Left lung (tissue), 14 donors: ENCODE measurements at places on chromosomes 4 and X. TPM values are rescaled to one million over a fixed set of nuclear protein-coding genes. Genes with fewer than 3 reads are reported as not detected.
A peak's percentile ranks its signal among the peaks of the same experiment; 100 is the strongest.

The DMP1 gene
- 0.07 TPM for polyA plus RNA-seq

The SLC9A7 gene
- 3.1 TPM for polyA plus RNA-seq

The TMPRSS11D gene
- 0.26 TPM for polyA plus RNA-seq

The ADAM29 gene
- 0.07 TPM for polyA plus RNA-seq

The NMU gene
- polyA plus RNA-seq = 7.7 TPM

The TMEM271 gene
- not detected for polyA plus RNA-seq

DNA sequence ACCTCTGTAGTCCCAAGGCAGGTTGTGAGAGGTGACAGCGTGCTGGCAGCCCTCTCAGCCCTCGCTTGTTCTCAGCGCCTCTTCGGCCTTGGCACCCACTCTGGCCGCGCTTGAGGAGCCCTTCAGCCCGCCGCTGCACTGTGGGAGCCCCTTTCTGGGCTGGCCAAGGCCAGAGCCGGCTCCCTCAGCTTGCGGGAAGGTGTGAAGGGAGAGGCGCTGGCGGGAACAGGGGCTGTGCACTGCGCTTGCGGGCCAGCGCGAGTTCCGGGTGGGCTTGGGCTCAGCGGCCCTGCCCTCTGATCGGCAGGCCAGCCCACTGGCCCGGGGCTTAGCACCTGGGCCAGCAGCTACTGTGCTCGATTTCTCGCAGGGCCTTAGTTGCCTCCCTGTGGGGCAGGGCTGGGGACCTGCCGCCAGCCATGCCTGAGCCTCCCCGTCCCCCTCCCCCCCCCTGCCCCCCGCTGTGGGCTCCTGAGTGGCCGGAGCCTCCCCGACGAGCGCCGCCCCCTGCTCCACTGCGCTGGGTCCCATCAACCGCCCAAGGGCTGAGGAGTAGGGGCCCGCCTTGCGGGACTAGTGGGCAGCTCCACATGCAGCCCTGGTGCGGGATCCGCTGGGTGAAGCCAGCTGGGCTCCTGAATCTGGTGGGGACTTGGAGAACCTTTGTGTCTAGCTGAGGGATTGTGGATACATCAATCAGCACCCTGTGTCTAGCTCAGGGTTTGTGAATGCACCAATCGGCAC lies 347.6 kb downstream of the KLHL13 start:
- no peak for DNase-seq

DNA sequence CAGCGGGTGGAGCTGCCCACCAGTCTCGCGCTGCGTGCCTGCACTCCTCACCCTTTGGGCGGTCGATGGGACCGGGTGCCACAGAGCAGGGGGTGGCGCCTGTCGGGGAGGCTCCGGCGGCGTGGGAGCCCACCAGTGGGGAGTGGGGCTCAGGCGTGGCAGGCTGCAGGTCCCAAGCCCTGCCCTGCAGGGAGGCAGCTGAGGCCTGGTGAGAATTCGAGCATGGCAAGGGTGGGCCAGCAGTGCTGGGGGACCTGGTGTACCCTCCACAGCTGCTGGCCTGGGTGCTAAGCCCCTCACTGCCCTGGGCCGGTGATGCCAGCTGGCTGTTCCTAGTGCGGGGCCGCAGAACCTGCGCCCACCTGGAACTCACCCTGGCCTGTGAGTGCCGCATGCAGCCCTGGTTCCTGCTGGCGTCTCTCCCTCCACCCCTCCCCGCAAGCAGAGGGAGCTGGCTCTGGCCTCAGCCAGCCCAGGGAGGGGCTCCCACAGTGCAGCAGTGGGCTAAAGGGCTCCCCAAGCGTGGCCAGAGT lies 746.6 kb upstream of the PABPC4L start:
- DNase-seq = peak; percentile 63

DNA sequence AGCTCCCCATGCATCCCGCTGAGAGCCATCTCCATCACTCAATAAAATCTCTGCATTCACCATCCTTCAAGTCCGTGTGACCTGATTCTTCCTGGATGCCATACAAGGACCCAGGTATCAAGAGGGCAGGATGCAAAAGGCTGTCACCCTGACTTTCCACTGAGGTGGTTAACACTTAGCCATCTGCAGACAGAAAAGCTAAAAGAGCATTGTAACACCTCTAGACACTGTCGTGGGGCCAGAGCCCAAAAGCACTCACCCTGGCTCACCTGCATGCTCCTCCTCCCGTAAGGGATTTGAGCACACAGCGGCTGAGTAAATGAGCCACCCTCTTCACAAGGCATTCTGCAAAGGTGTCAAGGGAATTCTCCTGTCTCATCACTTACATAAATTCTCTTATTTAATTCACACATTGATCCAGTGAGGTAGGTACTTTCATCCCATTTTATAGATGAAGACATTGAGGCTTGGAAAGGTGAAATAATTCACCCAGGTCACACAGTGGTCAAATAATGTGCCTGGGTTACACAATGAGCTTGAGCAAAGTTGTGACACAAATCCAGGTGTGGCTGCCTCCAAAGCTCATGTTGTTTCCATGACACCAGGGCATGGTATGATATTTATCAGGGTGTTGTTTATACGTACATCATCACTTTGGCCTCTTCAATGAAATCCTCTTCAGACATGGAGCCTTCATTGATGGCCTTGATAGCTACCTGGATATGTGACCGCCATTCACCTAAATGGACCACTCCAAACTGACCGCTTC lies 48.0 kb downstream of the TXK start:
- DNase-seq = no peak

DNA sequence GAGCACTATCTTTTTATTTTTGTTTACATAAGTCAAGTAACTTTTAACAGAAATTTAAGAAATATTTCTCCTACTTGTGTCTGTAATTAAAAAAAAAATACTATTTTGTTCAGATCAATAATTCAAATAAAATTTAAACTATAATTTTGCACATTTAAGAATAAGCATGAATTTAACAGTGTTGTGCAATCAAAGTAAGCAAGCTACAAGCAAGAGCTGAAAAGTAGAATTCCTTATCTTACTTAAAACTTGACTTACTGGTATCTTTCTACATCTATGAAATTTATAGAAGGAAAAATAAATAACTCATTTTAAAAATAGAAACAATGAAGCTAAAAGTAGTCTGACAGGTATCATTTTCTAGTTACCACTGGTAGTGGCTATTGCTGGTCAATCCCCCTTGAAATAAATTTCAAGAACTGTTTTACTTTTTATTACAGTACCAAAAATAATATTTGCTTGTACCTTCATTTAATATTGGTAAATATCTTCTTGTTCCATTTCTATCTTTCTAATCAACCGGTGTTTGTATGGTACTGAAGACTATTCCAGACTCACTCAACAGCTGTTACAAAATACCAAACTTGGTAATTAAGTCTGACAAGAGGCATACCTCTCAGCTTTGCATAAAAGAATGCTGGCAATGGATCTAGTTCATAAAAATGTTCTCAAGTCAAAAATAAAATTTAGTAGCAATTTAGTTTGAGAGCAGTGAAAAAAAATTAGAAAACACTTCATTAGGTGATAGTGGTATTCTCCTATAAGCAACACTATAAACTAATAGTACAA lies 62.2 kb downstream of the NOCT start:
- no peak for DNase-seq

GRCh38 chrX:119455264-119455663 lies 13.0 kb upstream of the SLC25A5 start:
- no peak for DNase-seq

- no peak for DNase-seq
Observed at GRCh38 chrX:29145316-29145715, 558.1 kb downstream of the IL1RAPL1 start.

- DNase-seq = peak; percentile 50
Observed at GRCh38 chrX:49053223-49054072, 5.4 kb upstream of the CCDC120 start.

DNA sequence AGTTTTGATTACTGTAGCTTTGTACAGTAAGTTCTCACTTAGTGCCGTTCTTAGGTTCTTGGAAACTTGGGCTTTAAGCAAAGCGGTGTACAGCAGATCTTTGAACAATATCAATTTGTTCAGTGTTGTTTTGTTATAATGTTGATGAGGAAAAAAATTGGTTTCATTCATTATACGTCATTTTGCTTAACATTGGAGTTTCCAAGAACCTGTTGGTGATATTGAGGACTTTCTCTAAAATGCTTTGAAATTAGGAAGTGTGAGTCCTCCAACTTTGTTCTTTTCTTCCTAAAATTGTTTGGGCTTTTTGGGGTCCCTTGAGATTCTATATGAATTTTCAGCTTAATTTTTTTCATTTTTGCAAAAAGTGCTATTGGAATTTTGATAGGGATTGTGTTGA lies 49.1 kb downstream of the STAG2 start:
- no peak for DNase-seq

DNA sequence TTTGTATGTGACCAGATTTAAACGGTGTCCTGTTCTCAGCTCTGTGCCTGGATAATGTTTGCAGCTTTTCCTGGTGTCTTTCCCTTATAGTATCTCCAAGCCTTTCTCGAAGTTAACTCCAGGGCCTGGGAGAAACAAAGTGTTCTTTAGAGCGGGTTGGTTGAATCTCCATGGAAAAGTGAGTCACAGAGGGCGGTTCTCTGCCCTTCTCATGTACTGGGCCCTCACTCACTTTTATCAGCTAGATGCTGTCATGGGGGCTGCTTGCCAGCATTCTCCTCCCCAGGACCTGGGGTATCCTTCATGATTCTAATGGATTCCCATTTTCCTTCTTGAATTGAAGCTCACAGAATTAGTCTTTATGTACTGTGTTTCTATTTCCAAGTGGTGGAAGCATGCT lies 46.1 kb upstream of the MAGEC2 start:
- DNase-seq = no peak

DNA sequence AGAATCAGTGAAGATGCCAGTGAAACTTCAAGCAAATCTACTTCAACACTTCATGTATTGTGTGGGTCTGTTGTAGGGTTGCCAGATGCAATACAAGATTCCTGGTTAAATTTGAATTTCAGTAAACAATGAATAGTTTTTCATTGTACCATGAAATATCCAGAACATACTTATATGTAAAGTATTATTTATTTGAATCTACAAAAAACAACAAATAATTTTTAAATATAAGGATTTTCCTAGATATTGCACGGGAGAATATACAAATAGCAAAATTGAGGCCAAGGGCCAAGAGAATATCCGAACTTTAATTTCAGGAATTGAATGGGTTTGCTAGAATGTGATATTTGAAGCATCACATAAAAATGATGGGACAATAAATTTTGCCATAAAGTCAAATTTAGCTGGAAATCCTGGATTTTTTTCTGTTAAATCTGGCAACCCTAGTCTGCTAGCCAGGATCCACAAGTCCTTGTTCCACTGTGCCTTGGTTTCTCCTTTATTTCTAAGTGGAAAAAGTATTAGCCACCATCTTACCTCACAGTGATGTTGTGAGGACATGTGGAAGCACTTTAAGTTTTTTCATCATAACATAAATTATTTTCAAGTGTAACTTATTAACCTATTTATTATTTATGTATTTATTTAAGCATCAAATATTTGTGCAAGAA lies 2.3 kb downstream of the CXCL8 start:
- DNase-seq = no peak

DNA sequence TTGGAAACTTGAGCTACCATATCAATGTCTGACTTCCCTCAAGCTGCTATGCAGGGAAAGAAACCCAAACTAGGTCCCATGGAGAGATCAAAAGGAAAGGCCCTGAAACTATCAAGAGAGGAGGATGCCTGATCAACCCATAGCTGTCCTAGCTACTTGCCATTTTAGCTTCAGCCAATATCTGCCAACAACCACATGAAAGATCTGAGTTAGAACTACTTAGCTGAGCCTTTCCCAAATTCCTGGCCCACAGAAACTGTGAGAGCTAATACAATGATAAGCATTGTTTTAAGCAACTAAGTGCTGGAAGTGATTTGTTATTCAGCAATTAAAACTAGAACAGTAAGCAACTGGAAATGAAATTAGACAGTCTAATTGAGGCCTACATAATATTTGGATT lies 6.3 kb upstream of the ARHGEF38 start:
- no peak for DNase-seq

DNA sequence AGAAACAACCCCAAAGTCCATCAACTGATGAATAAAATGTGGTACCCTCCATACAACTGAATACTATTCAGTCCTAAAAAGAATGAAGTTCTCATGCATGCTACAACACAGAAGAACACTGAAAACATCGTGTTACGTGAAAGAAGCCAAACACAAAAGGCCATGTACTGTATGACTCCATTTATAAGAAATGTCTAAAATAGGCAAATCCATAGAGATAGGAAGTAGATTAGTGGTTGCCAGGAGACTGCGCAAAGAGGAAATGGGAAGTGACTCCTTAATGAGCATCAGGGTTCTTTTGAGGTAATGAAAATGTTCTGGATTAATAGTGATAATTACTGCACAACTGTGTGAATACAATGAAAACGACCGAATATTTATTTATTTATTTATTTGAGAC lies 23.4 kb downstream of the FBXW7 start:
- no peak for DNase-seq

GRCh38 chr4:79247695-79248394 lies 78.0 kb downstream of the NAA11 start:
- DNase-seq = no peak

DNA sequence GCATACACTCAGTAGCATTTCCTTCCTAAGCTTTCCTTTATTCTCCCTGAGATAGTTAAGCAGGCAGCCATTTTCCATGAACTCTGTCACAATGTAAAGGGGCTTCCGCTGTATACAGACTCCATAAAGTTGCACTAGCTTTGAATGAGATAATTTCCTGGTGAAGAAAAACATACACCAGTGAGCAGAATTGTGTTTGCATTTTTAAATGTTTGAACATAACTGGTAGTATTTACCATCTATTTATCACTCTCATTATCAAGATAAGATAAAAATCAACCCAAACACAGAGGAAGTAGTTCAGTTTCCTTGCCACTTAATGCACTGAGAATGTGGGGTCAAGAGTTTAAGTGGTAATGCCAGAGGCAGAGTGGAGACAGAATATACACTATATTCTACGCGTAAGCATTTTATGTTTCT lies 54.1 kb downstream of the TXK start:
- DNase-seq = no peak

DNA sequence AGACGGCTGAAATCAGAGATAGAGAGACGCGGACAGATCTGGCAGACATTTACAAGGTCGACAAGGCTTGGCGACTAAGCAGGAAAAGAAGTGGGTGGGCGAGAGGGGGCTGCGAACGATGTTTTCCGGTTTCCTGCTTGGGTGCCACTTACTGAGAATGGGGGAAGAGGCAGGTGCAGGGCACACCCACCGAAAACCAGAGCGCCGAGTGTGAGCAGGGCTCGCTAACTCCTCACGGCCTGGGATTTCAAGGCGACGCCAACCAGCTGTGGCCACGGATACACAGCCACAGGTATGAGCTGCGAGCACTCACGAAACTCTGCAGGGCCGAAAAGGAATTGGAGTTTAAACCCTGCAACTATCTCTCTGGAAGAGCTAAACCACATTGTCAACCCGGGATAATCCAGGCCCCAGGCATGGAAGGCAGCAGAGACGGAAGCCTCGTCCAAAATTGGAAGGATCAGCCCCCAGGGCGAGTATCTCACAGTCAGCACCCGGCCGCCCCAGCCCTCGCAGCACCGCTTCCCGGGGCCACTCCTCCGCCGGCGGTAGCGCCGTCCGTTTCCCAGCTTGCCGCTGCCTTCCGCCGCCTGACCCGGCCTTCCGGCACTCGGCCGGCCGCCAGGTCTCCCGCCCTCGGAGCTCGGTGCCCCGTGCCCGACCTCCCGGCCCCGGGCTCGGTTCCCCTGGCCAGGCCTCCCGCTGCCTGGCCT lies 778 bp downstream of the CASP3 start:
- DNase-seq = peak; percentile 39
